ENCODE measurements at places on chromosomes 12 and 14. TPM values are rescaled to one million over a fixed set of nuclear protein-coding genes. Genes with fewer than 3 reads are reported as not detected.

- no peak for DNase-seq
- H3K4me1 ChIP-seq, result no peaks in the 10 kb centered on the region
- H3K27me3 ChIP-seq, result no peaks in the 10 kb centered on the region
These were observed 111.1 kb downstream of the SMOC1 start for GRCh38 chr14:69990323-69990722.

DNA sequence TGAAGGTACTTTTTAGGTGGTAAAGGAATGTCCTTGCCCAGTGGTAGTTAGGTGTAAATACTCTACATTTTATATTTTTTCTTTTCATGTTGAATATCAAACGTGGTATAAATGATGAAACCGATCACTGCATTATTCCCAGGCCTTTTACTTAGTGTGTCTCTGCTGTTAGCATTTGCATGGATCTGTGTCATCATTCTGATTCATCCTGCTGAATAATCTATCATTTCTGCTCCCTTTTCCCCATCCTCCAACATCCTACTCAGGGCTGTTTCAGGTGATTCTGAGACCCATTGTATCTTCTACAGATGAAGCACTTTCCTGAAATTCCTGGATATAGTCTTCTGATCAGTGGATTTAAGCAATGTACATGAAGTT lies 61.0 kb upstream of the PTHLH start:
- H3K36me3 ChIP-seq, result no peaks in the 10 kb centered on the region
- no peak for DNase-seq

JDP2 gene
- total RNA-seq, result 72.7 TPM

CHGA gene
- total RNA-seq, result not detected

DNA sequence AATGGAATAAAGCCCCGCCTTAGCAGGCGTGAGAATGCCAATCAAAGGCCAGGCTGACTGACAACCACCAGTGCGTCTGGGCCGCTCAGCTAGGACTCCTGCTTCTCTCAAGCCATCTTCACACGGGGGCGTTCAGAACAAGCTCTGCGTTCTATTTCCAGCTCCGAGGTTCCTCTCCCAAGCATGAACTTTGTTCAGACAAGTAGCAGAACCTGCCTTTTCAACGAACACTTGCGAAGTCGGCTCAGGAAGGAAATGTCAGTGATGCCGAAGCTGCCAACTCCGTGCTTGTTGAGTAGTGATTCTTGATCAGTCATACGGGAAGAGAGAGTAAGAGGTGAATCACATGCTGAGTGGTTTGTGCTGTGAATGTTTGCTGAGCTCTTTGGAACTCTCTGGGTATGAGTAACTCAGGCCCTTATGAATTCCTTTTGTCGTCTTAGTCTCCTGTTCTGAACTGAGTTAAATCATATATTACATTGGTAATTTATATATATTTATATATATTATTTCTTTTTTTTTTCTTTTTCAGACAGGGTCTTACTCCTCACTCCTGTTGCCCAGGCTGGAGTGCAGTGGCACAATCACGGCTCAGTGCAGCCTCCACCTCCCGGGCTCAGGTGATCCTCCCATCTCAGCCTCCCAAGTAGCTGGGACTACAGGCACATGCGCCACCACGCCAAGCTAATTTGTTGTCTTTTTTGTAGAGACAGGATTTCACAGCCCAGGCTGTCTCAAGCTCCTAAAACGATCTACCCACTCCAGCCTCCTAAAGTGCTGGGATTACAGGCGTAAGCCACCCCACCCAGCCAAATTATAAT lies 29.4 kb upstream of the BCL7A start:
- H3K4me1 ChIP-seq, result peaks cover 4% of the 10 kb centered on the region
- no peak for DNase-seq
- peak overlapping the region; percentile 79 for H3K27ac ChIP-seq
- no peak overlapping the region for H3K4me3 ChIP-seq
- no peaks in the 10 kb centered on the region for H3K27me3 ChIP-seq

Measured in suprapubic skin (tissue), 4 donors.